ENCODE measurements at places on chromosomes 11 and 22. TPM values are rescaled to one million over a fixed set of nuclear protein-coding genes. Genes with fewer than 3 reads are reported as not detected.

The EFEMP2 gene
- total RNA-seq, result 57.9 TPM

GRCh38 chr11:57191311-57192219 is 9.8 kb downstream of the LRRC55 start:
- H3K27me3 ChIP-seq, result no peaks in the 10 kb centered on the region
- no peak overlapping the region for H3K27ac ChIP-seq
- H3K4me3 ChIP-seq, result no peak overlapping the region
- H3K36me3 ChIP-seq, result no peaks in the 10 kb centered on the region

GRCh38 chr11:80779905-80780605 is 1339.2 kb upstream of the TENM4 start:
- DNase-seq, result no peak
- H3K36me3 ChIP-seq, result no peaks in the 10 kb centered on the region
- H3K4me3 ChIP-seq, result no peak overlapping the region
- H3K27me3 ChIP-seq, result no peaks in the 10 kb centered on the region

The GDPD4 gene
- total RNA-seq, result not detected

- no peaks in the 10 kb centered on the region for H3K36me3 ChIP-seq
- peaks cover 50% of the 10 kb centered on the region for H3K4me1 ChIP-seq
- H3K27ac ChIP-seq, result no peak overlapping the region
These were observed 9.7 kb upstream of the TXNRD2 start for GRCh38 chr22:19951346-19951745.

- no peak overlapping the region for H3K27ac ChIP-seq
- H3K36me3 ChIP-seq, result no peaks in the 10 kb centered on the region
- H3K4me3 ChIP-seq, result no peak overlapping the region
- no peak for DNase-seq
- H3K27me3 ChIP-seq, result no peaks in the 10 kb centered on the region
- no peaks in the 10 kb centered on the region for H3K4me1 ChIP-seq
These were observed 330.5 kb downstream of the TENM4 start for GRCh38 chr11:79110321-79110720.

- H3K4me1 ChIP-seq, result no peaks in the 10 kb centered on the region
- no peak overlapping the region for H3K27ac ChIP-seq
- no peak for DNase-seq
- no peaks in the 10 kb centered on the region for H3K36me3 ChIP-seq
- H3K27me3 ChIP-seq, result no peaks in the 10 kb centered on the region
- H3K4me3 ChIP-seq, result no peak overlapping the region
These were observed 52.2 kb upstream of the BLID start for GRCh38 chr11:122168218-122168617.

DNA sequence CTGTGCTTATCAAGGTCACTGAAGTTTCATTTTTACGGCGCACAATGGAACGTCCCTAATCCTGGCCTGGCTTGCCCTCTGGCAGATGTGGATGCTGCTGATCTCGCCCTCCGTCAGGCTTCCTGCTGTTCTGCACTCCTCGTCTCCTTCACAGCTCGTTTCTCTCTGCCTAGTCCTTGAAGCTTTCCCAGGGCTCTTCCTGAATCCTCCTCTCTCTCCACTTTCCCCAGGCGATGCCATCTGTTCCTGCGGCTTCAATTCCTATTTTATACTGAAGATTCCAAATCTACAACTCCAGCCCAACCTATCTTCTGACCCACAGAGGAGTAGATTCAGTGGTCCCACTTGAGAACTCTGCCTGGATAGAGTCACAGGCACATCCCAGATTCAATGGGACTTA is 14.2 kb downstream of the SLC22A8 start:
- H3K27me3 ChIP-seq, result no peaks in the 10 kb centered on the region
- H3K27ac ChIP-seq, result no peak overlapping the region
- H3K36me3 ChIP-seq, result no peaks in the 10 kb centered on the region
- DNase-seq, result no peak
- peaks cover 4% of the 10 kb centered on the region for H3K4me1 ChIP-seq
- no peak overlapping the region for H3K4me3 ChIP-seq

GRCh38 chr11:57502376-57502775 is 13.1 kb downstream of the SLC43A1 start:
- H3K27ac ChIP-seq, result no peak overlapping the region
- H3K4me3 ChIP-seq, result no peak overlapping the region
- no peak for DNase-seq
- no peaks in the 10 kb centered on the region for H3K27me3 ChIP-seq
- H3K4me1 ChIP-seq, result peaks cover 25% of the 10 kb centered on the region

The MICALL1 gene
- total RNA-seq, result 112 TPM

DNA sequence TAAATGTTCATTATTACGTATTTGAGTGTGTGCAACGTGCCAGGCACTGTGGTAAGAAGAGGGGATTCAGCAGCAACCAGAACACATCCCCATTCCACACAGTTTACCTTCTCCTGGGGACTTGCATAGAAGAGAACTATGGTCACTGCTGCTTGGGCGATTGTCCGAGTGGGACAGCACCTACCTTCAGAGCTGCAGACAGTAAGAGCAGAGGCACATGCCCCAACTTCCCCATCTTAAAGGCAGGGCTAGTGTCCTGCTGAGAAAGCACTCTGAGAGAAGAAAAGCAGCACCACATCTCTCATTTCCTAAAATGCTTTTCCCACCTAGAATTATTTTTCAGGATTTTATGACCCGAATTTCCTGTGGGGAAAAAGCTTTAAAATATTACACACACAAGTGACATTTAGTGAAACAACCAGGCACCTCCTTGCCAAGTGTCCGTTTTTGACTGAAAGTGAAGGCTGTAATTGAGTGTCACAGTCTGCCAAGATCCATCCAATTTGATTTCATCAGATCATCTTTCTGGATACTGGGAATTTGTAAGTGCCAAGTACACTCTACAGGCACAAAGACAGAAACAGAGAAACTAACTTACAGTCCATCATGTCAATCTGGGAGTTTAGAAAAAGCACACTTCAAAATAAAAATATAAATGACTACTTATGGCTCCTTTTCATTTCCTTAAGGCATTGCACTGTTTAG is 24.6 kb downstream of the TRAF6 start:
- no peak for DNase-seq
- H3K4me3 ChIP-seq, result no peak overlapping the region
- no peaks in the 10 kb centered on the region for H3K36me3 ChIP-seq

DNA sequence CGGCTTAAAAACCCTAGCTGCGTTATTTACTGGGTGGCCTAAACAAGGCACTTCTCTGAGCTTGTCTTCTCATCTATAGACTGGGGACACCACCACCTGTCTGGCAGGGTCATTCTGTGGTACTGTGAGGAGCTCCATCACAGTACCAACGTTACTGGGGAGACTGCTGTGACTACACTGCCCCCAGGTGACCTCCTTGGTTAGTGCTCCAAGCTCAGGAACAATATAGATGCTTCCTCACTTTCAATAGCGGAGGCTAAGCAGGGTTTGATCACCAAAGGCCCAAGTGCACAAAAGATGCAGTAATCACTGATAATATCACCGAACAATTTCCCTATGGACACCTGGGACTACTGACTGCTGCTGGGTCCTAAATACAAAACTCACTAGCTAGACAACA is 18.8 kb downstream of the PRPF19 start:
- no peaks in the 10 kb centered on the region for H3K27me3 ChIP-seq
- no peak for DNase-seq
- H3K27ac ChIP-seq, result no peak overlapping the region
- H3K36me3 ChIP-seq, result no peaks in the 10 kb centered on the region

DNA sequence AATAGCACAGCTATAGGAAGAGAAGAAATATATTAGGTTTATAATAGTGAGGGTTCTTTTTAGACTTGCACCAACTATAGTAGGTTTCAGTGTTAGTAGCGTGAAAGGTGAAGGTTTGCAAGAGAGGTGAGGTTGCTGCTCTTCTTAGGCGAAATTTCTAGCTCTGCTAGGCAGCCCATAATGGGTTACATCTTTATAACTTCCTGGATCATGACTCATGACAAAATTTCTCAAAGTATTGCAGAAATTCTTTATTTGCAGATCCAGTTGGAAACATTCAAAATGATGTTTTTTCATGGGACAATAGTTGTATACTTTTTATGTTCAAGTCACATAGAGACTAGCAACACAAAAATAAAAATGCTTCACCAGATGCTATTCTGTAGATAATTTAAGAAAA is 260.0 kb downstream of the SOX6 start:
- DNase-seq, result no peak
- no peaks in the 10 kb centered on the region for H3K27me3 ChIP-seq
- no peaks in the 10 kb centered on the region for H3K36me3 ChIP-seq
- no peak overlapping the region for H3K4me3 ChIP-seq

- H3K27me3 ChIP-seq, result no peaks in the 10 kb centered on the region
- DNase-seq, result no peak
- peaks cover 18% of the 10 kb centered on the region for H3K4me1 ChIP-seq
- H3K36me3 ChIP-seq, result no peaks in the 10 kb centered on the region
- no peak overlapping the region for H3K4me3 ChIP-seq
These were observed 21.5 kb downstream of the CYTH4 start for GRCh38 chr22:37303821-37304274.

The FAM83F gene
- total RNA-seq, result 12.8 TPM

DNA sequence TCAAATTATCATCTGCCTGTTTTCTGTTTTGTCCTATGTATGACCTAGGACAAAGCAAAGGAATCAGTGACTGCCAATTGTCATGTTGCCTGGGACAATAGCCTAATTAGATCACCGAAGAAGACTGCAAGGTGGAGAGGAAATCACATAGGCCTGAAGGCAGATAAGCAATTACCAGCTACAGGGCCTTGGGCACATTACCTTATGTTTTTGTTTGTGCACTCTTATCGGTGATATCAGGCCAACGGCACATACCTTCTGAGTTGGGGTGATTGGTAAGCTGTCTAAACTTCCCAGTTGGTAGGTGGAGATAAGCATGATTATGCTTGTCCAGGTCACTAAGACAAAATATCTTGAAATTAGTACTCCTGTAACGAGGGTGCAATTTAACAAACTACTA is 58.1 kb upstream of the FAM181B start:
- no peak overlapping the region for H3K4me3 ChIP-seq
- no peaks in the 10 kb centered on the region for H3K4me1 ChIP-seq
- H3K36me3 ChIP-seq, result no peaks in the 10 kb centered on the region
- no peak for DNase-seq

DNA sequence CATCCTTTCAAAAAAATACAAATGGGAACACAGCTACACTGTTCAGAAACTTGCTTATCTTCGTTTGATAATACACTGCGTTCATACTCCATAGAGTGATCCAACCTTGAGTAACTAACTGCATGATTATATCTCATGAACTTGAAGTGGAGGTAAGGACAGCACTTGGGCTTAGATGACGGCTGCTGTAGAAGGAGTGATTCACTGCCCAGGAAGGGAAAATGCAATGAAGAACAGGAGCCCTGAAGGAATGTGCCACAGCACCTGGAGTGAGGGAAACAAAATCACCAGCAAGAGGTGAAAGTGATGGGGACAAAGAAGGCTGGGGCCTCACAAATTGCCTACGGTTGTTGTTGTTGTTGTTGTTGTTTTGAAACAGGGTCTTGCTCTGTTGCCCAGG is 44.1 kb upstream of the SC5D start:
- DNase-seq, result no peak
- H3K4me3 ChIP-seq, result no peak overlapping the region
- H3K4me1 ChIP-seq, result peaks cover 4% of the 10 kb centered on the region
- H3K27ac ChIP-seq, result no peak overlapping the region
- H3K27me3 ChIP-seq, result no peaks in the 10 kb centered on the region

The OR51F2 gene
- not detected for total RNA-seq

GRCh38 chr11:10543782-10544181 is 2.8 kb upstream of the RNF141 start:
- no peaks in the 10 kb centered on the region for H3K27me3 ChIP-seq
- no peak overlapping the region for H3K27ac ChIP-seq
- DNase-seq, result no peak
- peaks cover 17% of the 10 kb centered on the region for H3K4me1 ChIP-seq

DNA sequence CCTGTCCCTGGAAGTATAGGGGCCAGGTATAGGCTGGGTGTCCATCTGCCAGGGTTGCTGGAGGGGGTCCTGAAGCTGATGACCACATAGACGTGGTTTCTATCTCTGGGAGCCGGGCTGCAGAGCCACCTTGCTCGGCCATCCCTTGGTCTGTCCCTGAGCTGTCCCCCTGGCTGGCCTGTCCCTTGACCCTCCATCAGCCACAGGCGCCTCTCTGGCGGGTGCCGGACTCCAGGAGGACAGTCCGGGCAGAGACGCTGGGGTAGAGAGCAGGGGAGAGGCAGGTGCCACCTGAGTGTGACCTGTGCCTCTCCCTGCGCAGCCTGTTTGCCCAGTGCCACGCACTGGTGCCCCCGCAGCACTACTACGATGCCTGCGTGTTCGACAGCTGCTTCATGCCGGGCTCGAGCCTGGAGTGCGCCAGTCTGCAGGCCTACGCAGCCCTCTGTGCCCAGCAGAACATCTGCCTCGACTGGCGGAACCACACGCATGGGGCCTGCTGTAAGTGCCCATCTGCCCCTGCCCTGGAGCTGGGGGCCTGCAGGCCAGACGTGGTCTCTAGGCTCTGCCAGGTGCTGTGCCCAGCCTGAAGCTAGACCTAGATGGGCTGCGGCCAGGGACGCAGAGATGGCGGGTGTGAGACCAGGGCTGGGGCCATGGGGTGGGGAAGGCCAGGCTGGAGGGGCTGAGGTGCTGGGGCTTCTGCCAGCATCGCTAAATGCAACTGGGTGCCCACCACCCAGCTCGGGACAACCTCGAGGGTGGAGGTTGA is 29.9 kb downstream of the MUC2 start:
- no peak overlapping the region for H3K27ac ChIP-seq
- no peaks in the 10 kb centered on the region for H3K36me3 ChIP-seq
- no peak overlapping the region for H3K4me3 ChIP-seq
- H3K27me3 ChIP-seq, result no peaks in the 10 kb centered on the region

GRCh38 chr11:134046681-134047449 is 22.0 kb upstream of the JAM3 start:
- H3K4me3 ChIP-seq, result no peak overlapping the region
- no peaks in the 10 kb centered on the region for H3K36me3 ChIP-seq
- peaks cover 27% of the 10 kb centered on the region for H3K4me1 ChIP-seq

- no peak overlapping the region for H3K4me3 ChIP-seq
- H3K27ac ChIP-seq, result no peak overlapping the region
- no peaks in the 10 kb centered on the region for H3K4me1 ChIP-seq
- DNase-seq, result no peak
- no peaks in the 10 kb centered on the region for H3K36me3 ChIP-seq
These were observed 24.6 kb downstream of the IGF2 start for GRCh38 chr11:2114430-2115241.

DNA sequence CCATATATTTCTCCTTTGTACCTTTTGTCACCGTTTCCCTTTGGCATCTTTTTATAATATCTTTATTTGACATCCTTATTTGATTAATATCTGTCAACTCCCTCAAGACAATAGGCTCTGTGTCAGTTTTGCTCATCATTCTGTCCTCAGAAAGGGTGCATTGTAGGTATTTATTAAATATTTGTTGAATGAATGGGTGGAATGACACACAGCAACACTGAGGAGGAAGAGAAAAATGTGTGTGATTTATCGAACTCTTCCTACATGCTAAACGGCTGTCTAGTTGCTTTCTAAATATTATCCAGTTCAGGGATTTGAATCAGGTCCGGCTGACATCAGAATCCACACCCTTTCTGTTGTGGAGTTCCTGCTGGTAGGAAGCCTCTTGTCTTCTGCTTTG is 98.2 kb downstream of the NAV2 start:
- H3K4me1 ChIP-seq, result no peaks in the 10 kb centered on the region
- no peak for DNase-seq
- no peaks in the 10 kb centered on the region for H3K36me3 ChIP-seq
- no peaks in the 10 kb centered on the region for H3K27me3 ChIP-seq
- no peak overlapping the region for H3K27ac ChIP-seq

The TMEM191B gene
- not detected for total RNA-seq

GRCh38 chr11:8267280-8267679 is 3.6 kb upstream of the LMO1 start:
- H3K36me3 ChIP-seq, result no peaks in the 10 kb centered on the region
- no peak overlapping the region for H3K4me3 ChIP-seq
- H3K4me1 ChIP-seq, result peaks cover 17% of the 10 kb centered on the region
- H3K27ac ChIP-seq, result no peak overlapping the region
- DNase-seq, result no peak
- H3K27me3 ChIP-seq, result no peaks in the 10 kb centered on the region

Measured in vagina (tissue), 2 donors.